ENCODE measurements at places on chromosomes 5 and 9.

DNA sequence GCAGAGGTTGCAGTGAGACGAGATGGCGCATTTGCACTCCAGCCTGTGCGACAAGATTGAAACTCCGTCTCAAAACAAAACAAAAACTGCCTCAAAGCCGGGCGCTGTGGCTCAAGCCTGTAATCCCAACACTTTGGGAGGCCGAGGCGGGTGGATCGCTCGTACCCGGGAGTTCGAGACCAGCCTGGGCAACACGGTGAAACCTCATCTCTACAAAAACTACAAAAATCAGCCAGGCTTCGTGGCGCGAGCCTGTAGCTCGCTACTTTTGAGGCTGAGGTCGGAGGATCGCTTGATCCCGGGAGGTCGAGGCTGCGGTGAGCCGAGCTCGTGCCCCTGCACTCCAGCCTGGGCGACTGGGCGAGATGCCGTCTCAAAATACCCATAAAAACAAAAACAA lies 988 bp downstream of the GFM2 start:
- DNase-seq, result no peak

GRCh38 chr5:88729084-88729828 lies 153.7 kb downstream of the MEF2C start:
- DNase-seq, result peak; percentile 62

- no peak for DNase-seq
Observed at GRCh38 chr9:105413525-105413924, 34.3 kb upstream of the FSD1L start.

DNA sequence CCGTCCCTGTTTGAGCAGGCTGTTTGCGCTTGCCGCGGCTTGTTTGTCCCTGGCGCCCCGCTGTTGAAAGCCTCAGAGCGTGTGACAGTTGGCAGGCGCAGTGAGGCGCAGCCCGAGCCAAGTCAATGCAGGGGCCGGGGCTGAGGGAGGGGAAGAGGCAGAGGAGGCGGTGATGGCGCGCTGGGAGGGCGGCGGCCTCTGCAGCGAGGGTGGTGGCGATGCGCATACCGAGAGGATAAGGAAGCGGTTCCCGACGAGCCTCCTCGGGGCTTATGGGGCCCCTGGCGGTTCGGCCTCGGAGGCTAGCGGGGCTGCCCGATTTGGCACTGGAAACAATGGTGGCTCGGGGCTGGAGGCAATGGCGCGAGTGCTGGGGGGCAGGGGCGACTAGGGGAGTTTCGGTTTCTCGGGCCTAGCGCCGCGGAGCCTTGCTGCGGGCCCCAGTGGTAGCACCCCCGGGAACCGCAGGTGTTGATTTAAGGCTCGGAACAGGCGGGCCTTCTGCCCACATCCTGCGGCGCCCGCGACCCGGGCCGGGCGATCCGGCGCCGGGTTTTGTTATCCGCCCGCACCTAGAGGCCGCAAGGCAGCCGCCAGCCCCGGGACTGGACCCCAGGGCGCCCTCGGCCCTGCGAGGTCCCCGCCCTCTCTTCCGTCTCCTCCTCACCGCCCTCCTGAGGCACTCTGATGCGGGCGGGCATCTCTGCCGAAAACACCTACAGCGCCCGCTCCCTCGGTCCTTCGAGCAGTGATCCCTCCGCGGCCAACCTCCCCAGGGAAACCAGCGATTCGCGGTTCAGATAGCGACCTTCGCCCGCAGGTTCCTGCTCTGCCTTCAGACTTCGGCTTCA lies 947 bp upstream of the LNPEP start:
- peak; percentile 96 for DNase-seq

- no peak for DNase-seq
Observed at GRCh38 chr5:168303393-168304025, 12.1 kb downstream of the WWC1 start.

DNA sequence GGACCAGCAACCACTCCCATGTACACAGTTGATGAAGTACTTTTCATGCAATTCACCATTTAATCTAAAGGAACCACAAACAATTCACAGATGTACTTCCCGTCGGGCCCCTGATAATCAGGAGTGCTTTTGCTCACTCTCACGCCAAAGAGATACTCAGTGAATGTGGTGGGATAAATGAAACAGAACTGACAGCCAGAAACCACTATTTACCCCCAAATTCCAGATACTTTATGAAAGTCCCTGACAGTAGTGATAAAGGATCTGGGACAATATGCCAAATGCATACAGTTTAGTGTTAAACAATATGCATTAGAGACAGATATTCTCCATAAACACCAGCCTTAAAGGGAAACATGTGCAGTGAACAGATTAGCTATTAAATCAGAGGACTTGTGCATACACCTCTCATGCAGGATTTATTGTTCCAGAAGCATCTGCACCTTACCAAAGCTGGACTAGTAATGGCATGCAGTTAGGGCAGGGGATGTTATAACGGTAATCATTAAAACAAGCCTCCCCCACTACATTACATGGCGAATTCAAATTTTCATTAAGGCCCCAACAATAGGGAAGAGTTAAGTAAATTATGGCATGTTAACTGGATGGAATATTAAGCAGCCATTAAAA lies 74.0 kb upstream of the SLC25A51 start:
- DNase-seq, result no peak

GRCh38 chr5:51383131-51384121 lies at the start of gene ISL1:
TSS of gene ISL1 (plus strand) at chr5:51383448. CDS start at chr5:51383672, 224 bp downstream.
- no peak for DNase-seq

DNA sequence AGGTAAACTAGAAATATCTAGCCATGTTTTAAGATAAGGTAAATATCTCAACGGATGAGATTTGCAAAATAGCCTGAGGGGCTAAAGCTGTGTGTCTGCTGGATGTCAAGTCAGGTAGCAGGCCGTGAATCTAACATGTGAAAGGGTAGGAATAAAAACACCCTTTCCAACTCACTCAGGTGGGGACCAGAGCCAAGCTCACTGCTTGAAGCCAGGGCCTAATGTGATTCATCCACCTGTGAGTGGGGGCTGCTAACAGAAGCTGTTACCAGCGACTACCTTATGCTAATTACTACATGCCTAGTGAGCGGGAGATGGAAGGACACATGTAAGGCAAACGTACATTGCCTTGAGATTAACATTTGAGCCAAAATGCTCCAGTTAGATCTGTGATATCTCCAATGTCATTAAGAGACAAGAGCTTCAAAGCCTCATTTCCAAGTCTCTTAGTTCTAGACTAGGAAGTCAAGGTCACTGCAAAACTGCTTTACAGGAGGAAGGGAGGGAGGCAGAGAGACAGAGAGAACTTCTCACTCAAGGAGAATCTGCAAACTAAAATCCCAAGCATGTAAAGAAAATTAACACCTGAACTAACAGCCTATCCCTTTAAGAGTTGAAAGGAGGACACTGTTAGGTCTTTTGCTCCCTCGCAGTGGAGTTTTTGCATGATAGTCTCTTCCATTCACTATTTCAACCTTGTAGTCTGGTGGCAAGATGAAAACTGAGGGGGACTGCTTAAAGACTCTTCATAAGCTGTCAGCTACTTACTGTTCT lies 141.6 kb upstream of the RPS23 start:
- DNase-seq, result no peak

GRCh38 chr5:125381290-125381689 lies 634.9 kb upstream of the ZNF608 start:
- no peak for DNase-seq

DNA sequence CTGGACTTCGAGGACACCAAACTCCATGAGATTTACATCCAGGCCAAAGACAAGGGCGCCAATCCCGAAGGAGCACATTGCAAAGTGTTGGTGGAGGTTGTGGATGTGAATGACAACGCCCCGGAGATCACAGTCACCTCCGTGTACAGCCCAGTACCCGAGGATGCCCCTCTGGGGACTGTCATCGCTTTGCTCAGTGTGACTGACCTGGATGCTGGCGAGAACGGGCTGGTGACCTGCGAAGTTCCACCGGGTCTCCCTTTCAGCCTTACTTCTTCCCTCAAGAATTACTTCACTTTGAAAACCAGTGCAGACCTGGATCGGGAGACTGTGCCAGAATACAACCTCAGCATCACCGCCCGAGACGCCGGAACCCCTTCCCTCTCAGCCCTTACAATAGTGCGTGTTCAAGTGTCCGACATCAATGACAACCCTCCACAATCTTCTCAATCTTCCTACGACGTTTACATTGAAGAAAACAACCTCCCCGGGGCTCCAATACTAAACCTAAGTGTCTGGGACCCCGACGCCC lies 1.3 kb downstream of the PCDHGC3 start:
- no peak for DNase-seq

DNA sequence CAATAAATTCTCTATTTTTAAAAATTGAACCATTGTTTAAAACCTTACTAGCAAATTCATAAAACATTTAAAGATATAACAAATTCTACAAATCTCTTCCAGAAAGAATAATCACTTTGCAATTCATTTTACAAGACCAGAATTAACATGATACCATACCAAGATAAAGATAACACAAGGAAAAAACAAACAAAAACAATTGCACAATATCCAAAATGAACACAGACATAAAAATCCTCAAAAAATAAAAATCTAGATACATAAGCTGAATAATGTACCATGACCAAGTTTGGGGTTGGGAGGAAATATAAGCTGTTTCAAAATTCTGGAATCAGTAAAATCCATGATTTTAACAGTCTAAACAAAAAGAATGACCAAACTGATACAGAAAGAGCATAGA lies 11.1 kb downstream of the CCNG1 start:
- no peak for DNase-seq

GRCh38 chr9:107626118-107626517 lies 136.5 kb upstream of the KLF4 start:
- no peak for DNase-seq

DNA sequence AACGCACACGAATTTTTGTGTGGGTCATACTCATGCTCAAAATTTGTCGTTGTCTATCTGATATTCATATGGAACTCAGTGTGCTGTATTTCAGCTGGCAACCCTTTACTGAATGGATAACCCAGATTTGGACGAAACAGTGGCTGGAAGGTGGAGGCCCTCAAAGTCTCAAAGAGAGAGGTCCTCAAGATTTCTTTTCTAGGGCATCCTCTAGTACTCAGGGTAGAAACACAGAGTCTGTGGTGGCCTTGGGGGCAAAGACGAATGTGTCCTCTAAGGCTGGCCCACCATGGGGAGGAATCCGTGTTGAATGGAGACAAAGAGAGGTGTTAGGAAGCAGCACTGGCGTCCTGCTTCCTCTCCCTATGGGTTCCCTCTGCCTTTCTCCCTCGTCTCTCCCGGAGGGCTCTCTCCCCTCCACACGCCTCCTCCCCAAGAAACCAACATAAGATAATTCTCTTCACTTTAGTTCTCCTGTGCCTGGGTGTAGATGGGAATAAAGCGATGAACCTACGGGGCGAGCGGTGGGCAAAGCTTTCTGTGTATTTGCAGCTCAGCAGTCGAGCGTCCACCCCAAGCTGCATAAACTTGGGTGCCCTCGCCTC lies 333.7 kb downstream of the CWC27 start:
- DNase-seq, result no peak

GRCh38 chr9:35180801-35181200 lies 19.0 kb downstream of the UNC13B start:
- DNase-seq, result no peak

DNA sequence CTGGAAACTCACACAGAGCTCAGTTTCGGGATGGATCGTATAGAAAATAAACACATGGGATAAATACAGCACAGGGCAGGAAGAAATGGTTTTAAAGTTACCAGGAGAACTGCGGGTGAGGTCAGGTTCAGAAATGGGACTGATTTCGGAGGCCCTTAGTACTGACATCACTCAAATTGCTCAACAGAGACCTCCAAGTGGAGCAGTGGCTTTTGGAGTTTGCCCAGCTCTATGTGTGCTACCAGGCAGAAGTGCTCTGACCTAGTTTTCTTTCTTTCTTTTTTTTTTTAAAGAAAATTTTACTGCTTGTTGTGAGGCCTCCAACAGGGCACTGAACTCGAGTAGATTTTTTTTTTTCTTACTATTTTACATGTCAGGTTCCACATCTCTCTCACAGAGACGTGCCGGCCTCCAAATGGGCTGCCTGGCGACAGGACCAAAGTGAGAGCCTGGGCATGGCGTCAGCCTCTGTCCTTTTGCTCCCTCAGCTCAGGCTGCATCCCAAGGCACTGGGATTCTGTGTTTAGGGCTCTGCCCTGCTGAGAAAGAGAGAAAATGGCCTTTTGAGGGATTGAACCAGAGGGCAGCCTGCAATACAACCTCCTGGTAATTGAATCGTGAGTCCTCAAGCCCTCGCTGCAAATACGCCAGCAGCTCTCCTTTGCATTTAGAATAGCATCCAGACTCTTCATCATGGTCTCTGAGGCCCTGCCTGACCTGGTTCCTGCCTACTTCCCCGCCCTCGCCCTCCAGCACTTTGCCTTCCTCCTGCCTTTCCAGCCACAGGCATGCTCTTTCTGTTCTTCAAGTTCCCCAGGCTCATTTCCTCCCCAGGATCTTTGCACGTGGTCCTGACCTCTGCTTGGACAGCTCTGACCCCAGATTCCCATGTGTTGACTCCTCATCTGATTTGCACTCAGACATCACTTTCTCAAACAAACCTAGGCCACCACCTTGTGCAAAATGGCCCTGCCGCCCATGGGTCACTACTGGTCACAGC lies 173.5 kb downstream of the FGF1 start:
- DNase-seq, result no peak

Measured in CD4-positive, alpha-beta T cell treated with Interleukin-12 subunit alpha and Interleukin-12 subunit beta, for 1 hour (primary cell).